ENCODE measurements at places on chromosomes 3 and 15.

- no peak for DNase-seq
These were observed 68.7 kb downstream of the SMAD6 start for GRCh38 chr15:66770518-66771350.

GRCh38 chr3:157241599-157241998 is 81.7 kb upstream of the CCNL1 start:
- no peak for DNase-seq

GRCh38 chr3:138936741-138937689 is 9.9 kb downstream of the FOXL2 start:
- DNase-seq, result peak; percentile 37

- DNase-seq, result no peak
These were observed 742 bp downstream of the PLA2G4F start for GRCh38 chr15:42155546-42156242.

DNA sequence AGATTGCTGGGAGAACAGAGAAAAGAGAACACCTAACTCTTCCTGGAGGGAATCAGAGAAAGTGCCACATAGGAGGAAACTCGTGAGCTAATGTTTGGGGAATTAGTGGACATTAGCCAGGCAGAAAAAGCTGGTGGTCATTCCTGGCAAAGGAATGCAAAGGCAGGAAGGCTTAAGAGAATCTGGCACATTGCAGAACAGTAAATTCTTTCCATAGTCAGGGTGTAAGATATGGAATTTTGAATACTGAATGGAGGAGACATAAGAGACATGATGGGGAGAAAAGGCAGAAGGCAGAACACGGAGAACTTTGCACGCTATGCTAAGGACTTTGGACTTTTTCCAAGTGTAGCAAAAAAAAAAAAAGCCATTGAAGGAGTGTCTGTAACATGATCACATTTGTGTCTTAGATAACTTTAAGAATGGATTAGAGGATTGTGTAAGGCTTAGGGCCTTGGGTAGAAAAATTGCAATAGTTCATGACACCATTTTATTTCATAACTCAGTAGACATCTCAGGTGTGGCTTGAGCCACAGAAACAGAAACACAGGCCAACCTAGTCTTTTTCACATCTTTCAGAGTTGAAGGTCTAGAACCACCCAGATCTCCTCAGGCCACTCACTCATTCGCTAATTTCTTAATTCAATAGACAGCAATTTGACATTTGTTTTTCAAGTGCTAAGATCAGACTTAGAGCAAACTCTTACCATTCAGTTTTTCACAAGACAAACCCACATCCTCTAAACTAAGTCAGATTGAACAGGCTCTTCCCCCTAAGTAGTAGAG is 31.2 kb upstream of the CCDC80 start:
- peak; percentile 95 for DNase-seq

Data from GM23248 (cell line).